ENCODE measurements at places on chromosomes 4 and X. TPM values are rescaled to one million over a fixed set of nuclear protein-coding genes. Genes with fewer than 3 reads are reported as not detected.

DRD5 gene
- 0.34 TPM for polyA plus RNA-seq

FAM9B gene
- not detected for polyA plus RNA-seq

P2RY8 gene
- 0.51 TPM for polyA plus RNA-seq

MAGEB2 gene
- polyA plus RNA-seq, result not detected

GRCh38 chr4:123819362-123820035, 422.9 kb downstream of the SPRY1 start:
- no peak for DNase-seq

DNA sequence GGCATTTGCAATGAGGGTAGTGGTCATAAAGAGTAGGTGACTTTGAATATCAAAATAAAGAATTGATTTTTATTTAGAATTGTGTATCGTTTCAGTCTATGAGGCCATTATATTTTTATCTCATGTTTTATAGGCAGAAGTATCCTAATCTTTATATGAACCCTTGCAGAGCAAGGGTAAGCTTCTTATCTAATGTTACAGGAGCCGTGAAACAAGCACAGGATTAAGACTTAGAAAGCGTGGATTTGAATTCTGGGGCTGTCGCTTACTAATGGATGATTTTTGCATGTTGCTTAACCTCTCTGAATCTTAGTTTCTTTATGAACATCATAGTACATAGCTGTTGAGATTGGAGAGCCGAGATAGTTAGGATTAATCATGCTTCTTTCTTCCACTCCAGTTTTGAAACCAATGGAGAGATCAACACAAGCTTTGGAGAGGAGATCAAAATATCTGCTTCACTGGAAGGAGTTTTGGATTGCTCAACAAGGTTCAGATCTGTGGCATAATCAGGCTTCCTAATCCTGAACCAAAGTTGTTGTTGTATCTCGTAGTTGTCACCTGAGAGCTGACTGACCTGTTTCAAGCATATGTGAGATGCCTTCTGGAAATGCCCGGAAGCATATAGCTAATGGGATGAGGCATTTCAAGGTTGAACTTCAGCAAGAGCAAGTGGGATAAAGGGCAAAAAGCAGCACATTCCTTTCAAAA, 166.9 kb upstream of the GK2 start:
- DNase-seq, result no peak

GRCh38 chrX:45847961-45848360, 647.3 kb upstream of the DIPK2B start:
- no peak for DNase-seq

- no peak for DNase-seq
Observed at GRCh38 chr4:176134670-176135069, 60.7 kb downstream of the SPATA4 start.

DNA sequence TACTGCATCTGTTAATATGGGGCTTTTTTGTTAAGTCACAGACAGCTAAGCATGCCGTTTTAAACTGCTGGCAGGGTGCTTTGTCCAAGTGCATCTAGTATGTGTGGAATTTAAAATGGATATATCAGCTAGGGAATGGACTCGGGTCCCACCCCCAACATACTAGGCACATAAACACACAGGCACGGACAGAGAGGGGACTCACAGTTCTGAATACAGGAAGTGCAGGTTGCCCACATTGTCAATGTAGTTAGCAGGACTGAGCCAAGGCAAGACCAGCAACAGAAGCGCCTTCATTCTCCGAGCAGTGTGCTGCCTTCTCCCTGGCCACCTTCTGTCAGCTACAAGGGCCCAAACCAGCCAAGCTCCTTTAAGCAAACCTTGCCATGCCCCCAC, 33.6 kb downstream of the LNX1 start:
- no peak for DNase-seq

GRCh38 chr4:45776146-45776545, 347.7 kb downstream of the GABRG1 start:
- no peak for DNase-seq

- no peak for DNase-seq
Observed at GRCh38 chr4:179307297-179308136, 1865.3 kb upstream of the AGA start.

DNA sequence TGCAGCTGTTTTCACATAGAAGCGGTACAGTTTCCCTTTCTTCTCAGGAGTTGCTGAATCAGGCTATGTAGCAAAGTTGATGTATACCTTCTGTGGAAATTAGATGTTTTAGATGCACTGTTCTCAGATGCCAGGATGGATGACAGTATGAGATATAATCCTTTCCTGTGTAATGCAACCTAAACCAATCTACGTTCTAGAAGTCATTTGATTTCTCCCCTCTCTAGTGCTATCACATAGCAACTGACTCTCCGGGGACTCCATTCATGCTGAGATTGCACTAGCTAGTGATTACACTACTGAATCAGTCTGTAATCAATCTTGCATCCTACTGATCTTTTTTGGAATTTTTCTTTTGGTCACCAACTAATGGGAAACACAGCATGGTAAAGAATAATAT, 1881.7 kb downstream of the PCDH7 start:
- no peak for DNase-seq
